GDM1 (cell line): ENCODE measurements at places on chromosomes 1 and 21.

DNA sequence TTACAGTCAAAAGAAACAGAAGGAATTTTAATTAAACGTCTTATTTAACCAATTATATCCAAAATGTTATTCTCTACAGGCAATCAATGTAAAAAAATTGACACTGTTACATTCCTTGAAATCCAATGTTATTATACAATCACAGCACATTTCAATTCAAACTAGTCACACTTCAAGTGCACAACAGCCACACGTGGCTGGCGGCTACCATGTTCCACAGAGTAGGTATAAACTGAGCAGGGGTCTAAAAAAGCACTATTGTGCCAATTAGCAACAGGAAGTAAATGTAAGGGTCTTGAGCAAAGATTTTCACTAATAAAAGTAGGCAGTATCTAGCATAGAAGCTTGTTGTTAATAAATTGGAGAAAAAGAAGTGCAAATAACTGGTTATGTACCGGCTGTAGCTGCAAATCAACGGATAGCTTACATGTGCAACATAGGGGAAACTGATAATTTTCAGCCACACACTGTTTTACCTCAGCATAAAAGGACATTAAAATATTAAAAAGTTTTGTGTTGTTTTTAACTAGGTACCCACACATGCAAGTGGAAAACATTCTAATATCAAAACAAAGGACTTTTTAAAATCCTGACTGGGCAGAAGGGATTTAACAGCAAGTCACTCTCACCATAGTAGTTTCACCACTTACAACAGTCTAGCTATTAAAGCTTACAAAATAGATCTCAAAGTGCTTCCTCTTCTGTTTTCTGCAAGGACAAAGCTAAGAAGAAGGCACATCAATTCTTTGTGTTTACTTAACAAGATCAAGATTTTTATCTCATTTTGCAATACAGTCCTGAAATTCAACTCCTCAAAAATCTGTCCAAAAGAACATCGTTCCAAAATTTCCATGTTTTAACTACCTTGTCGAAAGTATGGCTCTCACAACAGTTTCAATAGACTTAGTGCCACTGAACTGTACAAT is 2.5 kb downstream of the CSDE1 start:
- no peak for DNase-seq

GRCh38 chr1:201313086-201313485 is 29.8 kb downstream of the PKP1 start:
- no peak for DNase-seq

DNA sequence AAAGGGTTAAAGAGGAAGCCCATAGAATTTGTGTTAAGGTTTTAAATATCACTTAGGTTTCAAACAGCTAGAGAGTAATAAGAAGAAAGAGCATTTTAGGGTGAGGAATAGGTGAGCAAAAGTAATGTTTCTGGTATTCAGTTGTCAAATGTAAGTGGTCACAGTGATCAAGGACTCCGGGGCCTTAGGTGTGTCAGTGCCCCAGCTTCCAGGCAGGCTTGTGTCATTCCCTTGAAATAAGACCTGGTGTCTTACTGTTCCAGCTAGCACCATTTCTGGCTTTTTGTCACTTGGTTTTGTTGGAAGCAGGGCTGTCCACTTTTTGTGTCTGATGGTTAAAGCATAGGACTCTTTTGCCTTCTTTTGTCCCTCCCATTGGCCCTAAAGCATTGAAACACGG is 69.6 kb downstream of the DYRK1A start:
- DNase-seq, result no peak

- DNase-seq, result no peak
These were observed 31.9 kb downstream of the MAP3K21 start for GRCh38 chr1:233359431-233359830.

DNA sequence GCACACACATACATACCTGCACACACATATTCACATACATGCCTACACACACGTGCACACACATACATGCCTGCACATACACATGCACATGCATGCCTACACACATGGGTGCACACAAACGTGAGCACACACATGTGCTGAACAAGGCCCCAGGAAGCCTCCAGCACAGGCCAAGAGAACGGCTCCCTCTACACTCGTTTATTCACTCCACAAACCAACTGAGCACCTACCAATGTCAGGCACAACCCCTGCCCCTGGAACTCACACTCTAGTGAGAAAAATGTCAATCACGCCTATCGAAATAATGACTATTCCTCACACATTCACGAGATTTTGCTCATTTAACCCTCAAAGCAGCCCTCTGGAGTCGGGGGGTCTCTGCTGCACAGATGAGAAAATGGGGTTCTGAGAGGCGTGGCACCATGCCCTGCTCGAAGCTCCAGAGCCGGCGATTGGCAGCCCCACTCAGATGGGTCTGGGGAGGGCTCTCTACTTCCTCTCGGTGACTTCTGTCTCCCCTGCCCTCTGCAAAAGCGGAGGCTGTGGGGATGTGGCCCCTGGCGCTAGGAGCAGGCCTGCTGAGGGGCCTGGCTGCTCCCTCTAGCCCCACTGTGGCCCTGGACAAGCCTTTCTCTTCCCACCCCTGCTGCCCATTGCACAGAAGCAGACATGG is 90.2 kb upstream of the RUNX3 start:
- no peak for DNase-seq

DNA sequence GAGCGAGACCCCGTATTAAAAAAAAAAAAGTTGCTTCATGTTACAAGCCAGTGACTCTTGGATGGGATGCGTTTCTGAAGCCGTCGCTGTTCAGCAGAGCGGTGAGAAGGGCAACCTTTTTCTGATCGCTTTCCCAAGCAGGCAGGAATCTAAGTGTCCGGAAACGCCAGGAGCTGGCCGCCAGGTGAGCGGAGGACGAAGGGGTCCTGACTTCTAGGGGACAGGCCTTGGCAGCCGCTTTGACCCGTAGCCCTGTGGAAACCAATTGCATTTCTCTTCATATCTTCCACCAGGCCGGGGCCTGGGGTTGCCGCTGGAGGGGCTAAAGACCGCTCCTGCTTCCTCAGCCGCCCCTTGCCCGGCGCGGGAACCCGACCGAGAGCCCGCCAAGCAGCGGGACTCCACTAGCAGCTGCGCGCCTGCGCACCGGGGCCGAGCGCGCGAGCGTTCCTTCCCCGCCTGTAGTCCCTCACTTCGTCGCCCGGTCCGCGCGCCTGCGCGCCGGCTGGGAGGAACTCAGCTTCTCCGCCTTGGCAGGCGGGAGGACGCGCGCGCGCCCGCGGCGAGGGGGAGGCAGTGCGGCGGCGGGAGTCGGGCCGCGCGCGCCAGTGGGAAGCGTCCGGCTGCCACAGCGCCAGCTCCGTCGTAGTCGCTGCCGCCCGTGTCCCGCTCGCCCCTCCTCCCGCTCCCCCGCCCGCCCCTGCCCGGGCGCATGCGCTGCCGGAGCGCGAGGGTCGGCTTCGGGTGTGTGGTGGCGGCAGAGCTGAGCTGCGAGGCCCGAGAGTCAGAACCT is at the start of gene SPEN:
TSS of gene SPEN (plus strand) at position 608 of the 793 bp plus-strand sequence. CDS start 361 bp downstream, outside the sequence.
- DNase-seq, result peak; percentile 99

- DNase-seq, result no peak
These were observed 25.1 kb upstream of the CSF1 start for GRCh38 chr1:109885589-109885988.

GRCh38 chr1:83546874-83547273 is 452.1 kb downstream of the TTLL7 start:
- no peak for DNase-seq

GRCh38 chr1:239084459-239085080 is 301.8 kb upstream of the CHRM3 start:
- no peak for DNase-seq

DNA sequence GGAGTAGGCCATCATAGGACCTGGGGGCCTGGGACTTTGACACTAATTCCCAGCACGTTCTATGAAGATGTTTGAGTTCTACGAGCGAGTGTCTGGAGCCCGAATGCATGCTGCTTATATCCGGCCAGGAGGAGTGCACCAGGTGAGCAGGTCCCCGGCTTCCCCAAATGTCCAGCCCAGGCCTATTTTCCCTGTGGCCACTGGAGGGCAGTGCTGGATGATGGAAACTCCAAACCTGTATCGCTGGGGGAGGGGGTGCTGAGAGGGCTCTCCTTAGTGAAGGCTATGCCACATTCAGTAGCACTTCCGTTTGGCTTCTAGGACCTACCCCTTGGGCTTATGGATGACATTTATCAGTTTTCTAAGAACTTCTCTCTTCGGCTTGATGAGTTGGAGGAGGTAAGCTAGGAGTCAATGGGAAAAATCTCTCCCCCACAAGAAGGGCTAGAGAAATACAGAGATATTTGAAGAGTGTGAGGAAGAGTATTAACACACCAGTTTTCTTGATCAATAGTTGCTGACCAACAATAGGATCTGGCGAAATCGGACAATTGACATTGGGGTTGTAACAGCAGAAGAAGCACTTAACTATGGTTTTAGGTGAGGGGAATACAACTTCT is 5.2 kb upstream of the FCER1G start:
- DNase-seq, result peak; percentile 62

DNA sequence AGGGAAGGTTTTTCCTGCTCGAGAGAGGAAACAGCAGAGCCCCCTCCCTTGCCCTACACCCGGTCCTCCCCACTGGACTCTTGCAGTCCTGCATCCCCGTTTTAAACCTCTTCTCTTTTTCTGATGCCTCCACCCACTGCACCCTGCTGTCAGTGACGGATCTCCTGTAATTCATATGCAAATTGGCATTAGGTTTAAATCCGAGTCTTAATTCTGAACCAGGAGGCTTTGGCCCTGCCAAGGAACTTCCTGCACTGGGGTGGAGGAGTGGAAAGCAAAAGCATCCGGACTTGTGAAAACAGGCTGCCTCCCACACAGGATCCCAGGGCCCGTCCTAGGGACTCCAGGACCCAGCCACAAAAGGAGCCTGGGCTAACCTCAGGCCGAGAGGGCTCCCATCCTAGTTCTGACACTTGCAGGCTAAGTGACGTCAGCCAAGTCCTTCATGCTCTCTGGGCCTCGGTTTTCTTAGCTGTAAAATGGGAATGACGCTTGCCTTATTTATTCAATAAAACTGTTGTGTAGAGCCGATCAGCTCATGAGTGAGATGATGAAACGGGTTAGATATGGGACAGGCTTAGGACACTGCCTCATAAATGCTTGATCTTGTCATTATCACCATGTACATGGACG is 613.3 kb downstream of the AJAP1 start:
- no peak for DNase-seq

GRCh38 chr1:58597996-58598395 is 20.9 kb upstream of the TACSTD2 start:
- peak; percentile 71 for DNase-seq

GRCh38 chr1:20198296-20198695 is 12.0 kb upstream of the PLA2G2C start:
- no peak for DNase-seq

DNA sequence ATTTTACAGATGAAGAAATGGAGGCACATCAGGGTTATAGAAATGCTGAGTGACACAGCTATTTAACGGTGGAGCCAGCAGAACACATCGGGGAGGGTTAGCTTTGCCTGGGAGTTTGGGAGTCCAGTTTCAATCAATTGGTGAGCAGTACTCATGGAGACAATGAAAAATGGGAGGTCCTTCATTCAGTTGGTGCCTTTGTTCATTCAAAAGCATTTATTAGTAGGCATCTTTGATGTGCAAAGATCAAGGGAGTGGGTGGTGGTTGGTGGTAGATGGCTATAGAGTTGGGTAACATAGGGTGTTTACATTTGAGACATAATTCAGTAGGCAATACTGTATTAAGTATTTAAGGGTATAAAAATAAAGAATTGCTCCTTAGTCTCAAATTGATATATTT is 183.7 kb upstream of the LMO4 start:
- no peak for DNase-seq

- peak; percentile 51 for DNase-seq
These were observed 39.6 kb downstream of the SDC3 start for GRCh38 chr1:30868833-30869435.

GRCh38 chr1:161021165-161021969 is 415 bp upstream of the F11R start:
- DNase-seq, result peak; percentile 78

DNA sequence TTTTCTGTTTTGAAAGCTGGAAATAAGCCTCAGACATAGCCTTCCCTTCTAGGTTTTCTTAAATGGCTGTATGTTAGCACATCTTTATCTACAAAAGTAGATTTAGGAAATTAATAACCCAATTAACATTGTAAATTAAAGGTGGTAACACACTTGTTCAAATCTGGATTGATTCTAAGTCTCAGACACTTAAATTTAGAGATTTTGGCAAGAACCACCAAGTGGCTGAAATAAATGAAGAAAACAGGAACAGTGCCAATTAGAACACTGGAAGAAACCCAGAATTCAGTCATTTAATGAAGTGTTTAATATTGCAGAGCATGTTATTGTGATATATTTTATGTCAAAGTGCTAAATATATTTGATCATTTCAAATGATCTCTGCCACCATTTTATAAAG is 628.2 kb downstream of the USP25 start:
- no peak for DNase-seq

DNA sequence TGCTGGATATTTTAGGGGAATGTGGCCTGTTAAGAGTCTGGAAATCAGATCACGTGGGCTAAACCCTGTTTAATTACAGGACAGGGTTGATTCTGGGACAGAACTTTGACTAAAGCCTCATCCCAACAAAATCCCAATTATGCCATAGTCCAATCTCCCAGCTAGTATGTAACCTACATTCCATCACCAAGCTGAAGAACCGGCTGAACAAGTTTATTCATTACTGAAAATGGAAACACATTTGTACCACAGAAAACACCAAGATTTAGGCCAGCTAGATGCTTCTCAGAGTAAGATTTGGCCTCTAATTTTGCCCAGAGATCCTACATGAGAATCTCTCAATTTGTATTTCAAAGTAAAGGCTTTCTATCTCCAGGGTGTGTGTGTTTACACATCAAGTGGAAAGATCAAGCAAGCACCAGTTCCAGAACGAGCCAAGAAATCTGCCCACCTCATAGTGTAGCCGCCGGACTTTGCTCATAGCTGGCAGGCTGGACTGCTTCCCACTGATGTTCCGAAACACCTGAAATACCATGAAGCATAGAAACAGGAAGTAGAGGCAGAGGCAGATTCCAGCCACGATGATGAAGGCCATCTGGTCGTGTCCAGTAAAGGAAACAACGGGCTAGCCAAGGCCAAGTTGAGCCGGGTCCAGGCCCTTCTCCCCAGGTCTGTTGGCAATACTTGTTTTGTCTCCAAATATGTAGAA is 86.8 kb downstream of the WLS start:
- no peak for DNase-seq

DNA sequence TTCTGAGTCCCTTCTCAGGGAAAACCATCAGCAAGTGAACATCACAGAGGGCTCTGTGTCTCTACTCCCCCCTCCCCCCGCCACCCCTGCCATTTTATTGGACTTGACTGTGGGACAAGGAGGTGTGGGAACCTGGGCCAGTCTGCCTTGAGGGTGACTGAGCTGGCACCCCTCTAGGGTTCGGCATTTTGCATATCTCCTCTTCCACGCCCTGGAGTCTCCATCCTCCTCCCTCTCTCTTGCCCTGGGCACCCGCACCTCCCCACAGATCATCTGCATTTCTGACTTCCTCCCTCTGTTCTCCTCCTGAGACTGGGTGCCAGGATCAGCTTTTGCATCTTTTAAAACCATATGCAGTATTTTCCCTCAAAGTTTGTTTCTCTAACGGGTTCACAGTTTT is 107.1 kb upstream of the ERRFI1 start:
- no peak for DNase-seq
